ENCODE measurements at places on chromosomes 3 and 15. TPM values are rescaled to one million over a fixed set of nuclear protein-coding genes. Genes with fewer than 3 reads are reported as not detected.
A peak's percentile ranks its signal among the peaks of the same experiment; 100 is the strongest.

DNA sequence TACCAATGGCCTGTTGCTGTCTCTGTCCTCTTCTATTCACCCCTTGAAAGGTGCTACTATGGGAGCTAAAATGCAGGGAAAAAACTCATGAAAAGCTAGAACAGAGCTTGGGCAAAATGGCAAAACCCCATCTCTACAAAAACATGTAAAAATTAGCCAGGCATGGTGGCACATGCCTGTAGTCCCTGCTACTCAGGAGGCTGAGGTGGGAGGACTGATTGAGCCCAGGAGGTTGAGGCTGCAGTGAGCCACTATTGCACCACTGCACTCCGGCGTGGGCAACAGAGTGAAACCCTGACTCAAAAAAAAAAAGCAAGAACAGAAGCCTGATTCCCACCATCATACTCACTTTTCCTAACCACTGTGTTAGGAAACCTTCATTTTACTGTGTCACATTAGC lies 1.9 kb downstream of the MAP4 start:
- H3K36me3 ChIP-seq, result no peaks in the 10 kb centered on the region
- peaks cover 10% of the 10 kb centered on the region for H3K4me1 ChIP-seq
- H3K27ac ChIP-seq, result no peak overlapping the region
- DNase-seq, result no peak

- no peak for DNase-seq
- no peak overlapping the region for H3K4me3 ChIP-seq
- peaks cover 12% of the 10 kb centered on the region for H3K4me1 ChIP-seq
- no peak overlapping the region for H3K27ac ChIP-seq
- H3K36me3 ChIP-seq, result no peaks in the 10 kb centered on the region
Observed at GRCh38 chr3:136842294-136842693, 19.7 kb upstream of the NCK1 start.

DNA sequence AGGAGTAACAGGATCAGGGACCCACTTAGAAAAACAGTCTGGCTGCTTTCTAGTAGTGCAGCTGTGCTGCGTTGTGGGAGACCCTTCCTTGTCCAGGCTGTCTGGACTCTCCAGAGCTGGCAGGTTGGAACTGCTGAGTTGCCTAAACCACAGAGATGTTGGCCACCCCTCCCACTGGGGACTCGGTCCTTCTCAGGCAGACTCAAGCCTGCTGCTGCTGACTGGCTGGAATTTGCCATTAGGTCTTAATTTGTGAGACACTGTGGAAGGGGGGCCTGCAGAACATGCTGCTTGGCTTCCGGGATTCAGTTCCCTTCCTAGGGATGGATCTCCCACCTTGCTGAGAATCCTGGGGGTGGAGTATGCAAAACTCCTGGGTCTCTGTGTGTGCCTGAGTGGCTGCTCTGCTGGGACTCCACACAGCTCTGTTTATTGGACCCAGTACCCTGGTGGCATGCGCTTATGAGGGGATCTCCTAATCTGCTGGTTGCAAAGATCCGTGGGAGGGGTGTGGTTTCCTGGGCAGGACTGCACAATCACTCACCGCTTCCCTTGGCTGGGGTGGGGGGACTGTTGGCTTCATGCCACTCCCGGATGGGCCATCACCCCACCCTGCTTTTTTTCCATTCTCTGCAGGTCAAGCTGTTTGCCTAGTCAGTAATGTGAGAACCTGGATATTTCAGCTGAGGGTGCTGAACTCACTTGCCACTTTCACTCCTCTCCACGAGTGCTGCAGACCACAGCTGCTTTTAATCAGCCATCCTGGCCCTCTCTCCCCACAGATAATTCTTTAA lies 150.5 kb downstream of the CFAP20DC start:
- DNase-seq, result peak; percentile 26
- no peaks in the 10 kb centered on the region for H3K36me3 ChIP-seq
- no peaks in the 10 kb centered on the region for H3K4me1 ChIP-seq
- H3K27ac ChIP-seq, result no peak overlapping the region
- H3K4me3 ChIP-seq, result no peak overlapping the region

DNA sequence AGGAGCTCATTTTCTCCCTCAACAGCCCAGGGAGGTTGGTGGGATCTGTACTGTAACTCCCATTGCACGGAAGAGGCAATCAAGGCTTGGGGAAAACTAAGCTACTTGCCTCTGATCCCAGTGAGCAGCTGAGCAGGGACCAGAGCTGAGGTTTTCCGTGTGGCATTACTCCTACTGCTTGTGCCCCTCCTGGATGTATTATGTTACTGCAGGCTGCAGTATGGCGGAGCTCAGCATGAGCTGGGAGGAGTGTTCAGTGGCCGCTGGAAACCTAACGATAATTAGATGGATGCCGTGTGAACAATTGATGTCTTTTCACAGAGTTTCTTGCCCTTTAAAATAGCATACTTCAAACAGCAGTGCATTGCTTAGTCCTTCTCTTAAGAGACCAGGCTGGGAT lies 2.0 kb upstream of the TPRG1 start:
- H3K27ac ChIP-seq, result no peak overlapping the region
- peaks cover 9% of the 10 kb centered on the region for H3K4me1 ChIP-seq
- H3K36me3 ChIP-seq, result no peaks in the 10 kb centered on the region
- DNase-seq, result no peak

GRCh38 chr3:169663951-169664820 lies 674 bp upstream of the MECOM start:
- no peaks in the 10 kb centered on the region for H3K36me3 ChIP-seq
- peaks cover 19% of the 10 kb centered on the region for H3K4me1 ChIP-seq
- H3K4me3 ChIP-seq, result no peak overlapping the region
- H3K27ac ChIP-seq, result no peak overlapping the region
- DNase-seq, result no peak
- H3K27me3 ChIP-seq, result peaks cover 50% of the 10 kb centered on the region

DNA sequence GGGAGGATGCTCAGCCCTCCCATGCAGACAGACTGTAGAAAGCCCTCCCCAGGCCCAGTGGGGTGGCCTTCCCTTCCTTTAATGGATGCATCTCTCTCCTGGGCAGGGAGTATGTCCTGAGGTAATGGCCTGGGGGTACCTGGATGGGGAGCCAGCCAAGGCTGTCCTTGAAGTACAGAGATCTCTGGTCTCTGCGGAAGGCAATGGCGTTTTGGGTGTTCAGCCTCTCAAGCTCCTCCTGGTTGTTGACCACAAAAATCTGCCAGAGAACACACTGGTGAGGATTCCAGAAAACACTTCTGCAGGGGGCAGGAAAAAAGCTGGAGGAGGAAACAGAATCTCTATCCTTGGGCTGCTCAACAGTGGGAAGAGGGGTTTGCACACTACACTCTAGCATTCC lies 28.9 kb downstream of the EAF1 start:
- H3K36me3 ChIP-seq, result no peaks in the 10 kb centered on the region
- H3K4me1 ChIP-seq, result no peaks in the 10 kb centered on the region
- no peaks in the 10 kb centered on the region for H3K27me3 ChIP-seq
- no peak overlapping the region for H3K27ac ChIP-seq

DNA sequence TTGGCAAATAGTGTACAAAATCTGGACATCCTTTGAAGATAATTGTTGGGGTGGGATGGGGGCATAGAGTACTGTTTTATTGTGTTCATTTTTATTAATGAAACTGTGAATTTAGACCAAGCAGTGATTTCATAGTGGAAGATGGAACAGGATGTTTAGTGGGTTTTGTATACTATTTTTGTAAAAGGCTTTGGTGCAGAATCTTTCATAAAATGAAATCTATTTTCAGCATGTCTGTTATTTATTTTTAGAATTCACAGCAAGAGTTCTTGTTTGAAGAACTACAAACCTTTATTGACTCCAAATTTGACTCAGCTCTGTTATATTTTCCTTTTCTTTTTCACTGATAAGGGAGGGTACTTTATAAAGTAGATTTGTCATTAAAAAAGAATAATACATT lies 145.4 kb downstream of the AKAP13 start:
- no peaks in the 10 kb centered on the region for H3K27me3 ChIP-seq
- DNase-seq, result no peak

GRCh38 chr15:34147371-34148140 lies 45.7 kb downstream of the PGBD4 start:
- no peaks in the 10 kb centered on the region for H3K4me1 ChIP-seq
- H3K27ac ChIP-seq, result no peak overlapping the region
- no peak for DNase-seq
- no peak overlapping the region for H3K4me3 ChIP-seq
- peaks cover 34% of the 10 kb centered on the region for H3K36me3 ChIP-seq

GRCh38 chr3:189353988-189354889 lies 182.5 kb downstream of the TPRG1 start:
- no peaks in the 10 kb centered on the region for H3K36me3 ChIP-seq
- no peaks in the 10 kb centered on the region for H3K27me3 ChIP-seq
- H3K27ac ChIP-seq, result no peak overlapping the region
- no peak overlapping the region for H3K4me3 ChIP-seq

GRCh38 chr3:41106691-41107090 lies 92.6 kb upstream of the CTNNB1 start:
- H3K36me3 ChIP-seq, result no peaks in the 10 kb centered on the region
- H3K4me3 ChIP-seq, result no peak overlapping the region
- no peak overlapping the region for H3K27ac ChIP-seq

GABRG3 gene
- total RNA-seq, result not detected

ROBO1 gene
- 18.4 TPM for total RNA-seq

GOLGA6D gene
- not detected for total RNA-seq

SLCO3A1 gene
- 25.3 TPM for total RNA-seq
